ENCODE measurements at places on chromosomes 5 and 9.

DNA sequence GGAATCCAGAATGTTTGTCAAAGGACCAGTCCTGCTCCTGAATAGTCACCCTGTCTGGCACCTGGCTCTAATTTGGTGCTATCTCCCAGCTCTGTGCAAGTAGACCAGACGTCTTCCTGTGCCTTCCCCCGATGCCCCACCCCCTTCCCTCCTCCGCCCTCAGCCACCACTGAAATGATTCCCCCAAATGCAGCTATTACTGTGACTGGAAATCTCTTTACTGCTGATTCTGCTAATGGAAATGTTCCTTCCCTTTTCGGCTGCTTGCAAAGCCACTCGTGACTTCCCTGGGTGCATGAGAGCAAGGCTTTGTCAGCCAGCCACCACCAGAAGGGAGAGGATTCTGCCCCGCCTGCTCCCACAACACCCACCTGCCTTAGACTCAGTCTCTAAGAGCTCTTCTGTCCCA, 11.4 kb downstream of the ASTN2 start:
- no peak for DNase-seq

DNA sequence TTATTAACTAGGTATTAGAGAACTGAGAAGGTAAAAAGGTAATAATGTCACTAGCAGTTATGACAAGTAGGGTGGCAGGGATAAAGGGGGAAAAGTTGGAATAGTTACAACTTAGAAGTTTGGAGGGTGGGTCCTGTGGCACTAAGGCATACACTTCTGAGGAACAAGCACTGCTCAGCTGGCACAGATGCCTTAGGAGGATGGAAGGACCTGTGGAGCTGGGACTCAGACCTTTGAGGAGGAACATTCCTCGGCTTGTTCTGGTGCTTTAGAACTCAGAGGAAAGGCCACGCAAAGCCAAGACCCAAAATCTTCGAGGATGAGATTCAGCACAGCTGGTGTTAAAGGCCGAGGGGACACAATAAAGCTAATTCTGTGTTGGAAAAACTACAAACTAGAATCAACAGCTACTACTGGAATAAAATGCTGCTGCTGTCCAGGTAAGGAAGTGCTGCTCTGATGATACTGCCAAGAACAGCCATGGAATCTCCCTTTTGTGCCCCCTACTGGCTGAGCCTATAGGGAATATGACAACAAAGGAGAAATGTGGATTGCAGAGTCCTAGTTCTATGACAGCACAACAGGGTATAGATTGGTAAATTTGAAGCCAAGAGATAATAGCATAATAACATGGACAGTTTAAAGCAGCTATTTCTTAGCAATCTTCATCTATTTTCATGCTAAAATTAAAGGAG, 126.7 kb downstream of the SLC25A46 start:
- DNase-seq: peak; percentile 26

- no peak for DNase-seq
These were observed 8.3 kb upstream of the SHROOM1 start for GRCh38 chr5:132838516-132839282.

DNA sequence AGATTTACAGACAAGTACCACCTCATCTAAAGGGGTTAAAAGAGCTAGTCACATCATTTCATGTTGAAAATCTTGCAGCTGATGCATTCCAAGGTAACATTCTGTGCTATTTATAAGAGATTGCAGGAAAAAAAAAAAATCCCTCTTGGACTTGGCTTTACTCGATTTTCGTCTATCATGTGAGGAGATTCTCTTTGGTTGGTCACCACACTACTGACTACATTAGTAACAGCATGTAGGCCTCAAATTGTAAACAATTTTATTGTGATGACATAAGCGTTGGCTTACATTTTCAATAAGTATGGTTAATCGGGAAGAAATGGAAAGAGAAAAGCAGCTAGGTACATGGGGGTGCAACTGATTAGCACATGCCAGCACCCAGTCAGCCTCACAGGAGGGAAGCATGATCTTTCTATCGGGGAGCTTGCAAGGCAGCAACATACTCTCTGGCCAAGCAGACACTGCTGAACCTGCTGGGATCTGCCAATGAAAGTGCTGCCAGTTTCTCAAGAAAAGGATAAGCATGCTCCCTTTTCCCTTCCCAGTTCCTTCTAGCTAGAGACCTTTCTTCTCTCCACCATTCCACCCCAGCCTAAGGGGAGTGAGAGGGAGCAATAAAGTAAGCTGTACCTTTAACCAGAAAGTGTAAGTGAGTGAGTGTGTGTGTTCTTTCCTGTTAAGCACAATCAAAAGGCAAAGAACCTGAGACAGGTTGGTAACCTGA, 7.5 kb downstream of the NREP start:
- DNase-seq: no peak

GRCh38 chr5:146336197-146336596, 2.4 kb upstream of the POU4F3 start:
- no peak for DNase-seq

GRCh38 chr9:2128141-2128540, 113.0 kb downstream of the SMARCA2 start:
- no peak for DNase-seq

DNA sequence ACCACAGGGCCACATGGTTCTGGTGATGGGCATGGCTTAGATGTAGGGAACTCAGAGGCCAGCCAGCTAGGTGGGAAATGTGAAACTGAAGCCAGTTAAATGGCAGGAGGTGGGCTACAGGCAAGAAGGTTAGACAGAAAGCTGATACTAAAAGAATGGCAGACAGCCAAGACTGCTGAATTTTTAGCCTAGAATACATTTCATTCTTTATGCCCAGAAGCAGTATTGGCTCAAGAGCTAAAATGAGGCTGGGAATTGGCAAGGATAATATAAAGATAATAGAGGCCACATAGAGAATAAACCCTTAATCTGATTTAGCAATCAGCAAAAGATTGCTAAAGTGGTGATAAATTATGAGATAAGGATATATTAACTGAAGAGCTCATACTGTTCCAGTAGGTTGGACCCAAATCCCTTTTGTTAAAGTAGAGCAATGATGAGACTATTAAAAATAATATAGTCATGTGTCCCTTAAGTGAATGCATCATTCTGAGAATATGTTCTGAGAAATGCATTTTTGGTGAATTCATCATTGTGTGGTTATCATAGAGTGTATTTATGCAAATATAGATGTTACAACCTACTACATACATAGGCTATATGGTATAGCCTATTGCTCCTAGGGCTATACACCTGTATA, 234.3 kb downstream of the CHSY3 start:
- no peak for DNase-seq

- DNase-seq: no peak
These were observed 11.1 kb upstream of the NKX2-5 start for GRCh38 chr5:173246135-173246495.

GRCh38 chr9:114434878-114435311, 47.1 kb upstream of the AKNA start:
- no peak for DNase-seq

GRCh38 chr5:148343603-148344487, 8.5 kb downstream of the SPINK9 start:
- peak; percentile 69 for DNase-seq

DNA sequence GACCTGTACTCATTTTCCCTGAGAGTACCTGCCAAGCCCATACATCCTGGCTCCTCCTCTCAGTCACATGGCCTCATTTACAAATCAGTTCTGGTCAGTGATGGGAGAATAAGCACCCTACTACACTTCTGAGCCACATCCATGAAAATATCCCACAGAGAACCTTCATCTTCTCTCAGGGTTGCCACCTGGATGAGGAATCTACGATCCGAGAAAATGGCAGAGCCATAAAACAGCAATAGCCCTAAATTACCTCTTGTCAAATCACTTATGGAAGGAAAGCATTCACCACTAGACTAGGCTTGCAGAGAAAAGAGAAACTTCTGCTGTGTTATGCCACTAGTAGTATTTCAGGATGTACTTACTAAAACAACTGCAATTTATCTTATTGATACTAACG, 324.8 kb downstream of the BNC2 start:
- DNase-seq: no peak

- DNase-seq: no peak
These were observed 335.4 kb downstream of the MAN2A1 start for GRCh38 chr5:110025160-110025559.

- no peak for DNase-seq
These were observed 414.0 kb downstream of the ELAVL2 start for GRCh38 chr9:23412046-23412445.

GRCh38 chr5:143431789-143432188, 28.3 kb upstream of the NR3C1 start:
- DNase-seq: no peak

- no peak for DNase-seq
These were observed 9.0 kb upstream of the PHF19 start for GRCh38 chr9:120885958-120886357.

DNA sequence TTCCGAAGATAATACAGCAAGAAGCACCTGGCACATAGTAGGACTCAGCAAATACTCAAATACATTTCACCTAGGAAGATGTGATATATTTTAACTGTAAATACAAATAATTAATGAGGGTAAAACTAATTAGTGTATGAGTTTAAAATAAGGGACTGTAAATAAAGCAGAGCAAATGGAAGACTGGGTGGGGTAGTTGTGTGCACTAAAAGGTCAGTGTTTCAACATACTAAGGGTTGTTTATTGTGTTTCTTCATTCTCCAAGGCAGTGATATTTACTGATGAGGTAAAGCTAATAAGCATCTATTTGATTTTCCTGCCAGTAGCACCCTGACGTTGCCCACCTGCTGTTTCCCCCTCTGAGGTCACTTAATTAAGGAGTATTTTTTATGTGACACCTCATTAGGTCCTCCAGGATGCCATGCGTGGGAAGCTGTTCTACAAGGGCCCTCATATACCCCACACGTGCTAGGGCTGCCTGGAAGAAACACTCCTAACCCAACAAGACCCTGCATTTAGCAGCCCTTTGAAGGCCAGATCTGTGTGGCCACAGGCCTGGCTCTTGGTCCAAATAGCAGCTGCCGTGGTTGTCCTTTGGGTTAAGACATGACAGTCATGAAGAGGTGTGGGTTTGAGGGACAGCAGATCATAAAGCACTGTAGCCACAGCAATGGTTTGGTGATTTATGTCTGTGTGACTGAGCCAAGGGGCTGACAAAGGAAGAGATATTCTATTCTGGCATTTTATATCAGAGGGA, 97.5 kb upstream of the RPS23 start:
- DNase-seq: no peak

- no peak for DNase-seq
These were observed 22.5 kb downstream of the FOXD1 start for GRCh38 chr5:73426034-73426433.

DNA sequence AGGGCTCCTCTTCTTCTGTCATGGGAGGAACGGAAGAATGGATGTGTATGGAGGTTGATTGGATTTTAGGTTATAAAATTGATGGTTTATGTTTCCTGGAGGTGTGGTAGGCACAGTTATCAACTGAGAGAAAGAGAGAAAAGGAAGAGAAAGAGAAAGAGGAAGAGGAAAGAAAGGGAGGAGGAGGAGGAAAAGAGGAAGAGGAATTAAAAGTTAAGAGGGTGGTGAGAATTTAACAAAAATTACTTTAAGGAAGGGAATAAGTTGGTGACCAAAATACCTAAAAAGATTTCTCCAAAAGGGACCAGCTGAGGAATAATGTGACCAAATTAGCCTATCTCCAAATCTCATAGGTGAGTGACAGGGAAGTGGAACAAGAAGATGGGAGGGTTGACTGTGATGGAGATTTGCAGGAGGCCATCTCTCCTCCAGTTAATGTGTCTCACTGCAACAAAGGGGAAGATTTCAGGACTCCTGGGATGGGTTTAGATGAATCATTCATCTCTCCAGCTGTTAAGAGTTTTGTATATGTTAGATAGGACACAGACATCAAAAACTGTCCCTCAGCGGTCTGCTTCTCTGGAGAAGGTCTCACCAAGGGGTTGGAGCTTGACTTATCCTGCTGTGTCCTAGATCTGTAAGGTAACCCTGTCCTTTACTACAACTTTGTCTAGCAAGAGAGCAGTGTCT, 76.0 kb upstream of the TMC1 start:
- DNase-seq: no peak

DNA sequence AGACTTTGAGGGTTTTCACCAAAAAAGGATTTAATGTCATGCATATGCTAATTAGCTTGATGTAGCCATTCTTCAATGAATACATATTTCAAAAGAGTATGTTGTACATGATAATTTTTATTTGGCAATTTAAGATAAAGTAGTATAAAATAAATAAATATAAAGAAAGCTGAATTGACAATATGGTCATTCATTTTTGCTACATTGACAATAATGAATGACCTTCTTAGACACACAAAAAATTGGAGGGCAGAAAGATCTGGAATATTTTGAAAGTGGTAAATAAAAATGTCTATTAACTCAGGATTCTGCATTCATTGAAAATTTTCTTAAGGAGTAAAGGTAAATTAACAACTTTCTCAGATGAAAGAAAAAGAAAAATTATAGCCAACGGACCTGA, 324.8 kb upstream of the FTMT start:
- DNase-seq: no peak

- DNase-seq: no peak
These were observed 47.7 kb upstream of the GLRX start for GRCh38 chr5:95870105-95870672.

DNA sequence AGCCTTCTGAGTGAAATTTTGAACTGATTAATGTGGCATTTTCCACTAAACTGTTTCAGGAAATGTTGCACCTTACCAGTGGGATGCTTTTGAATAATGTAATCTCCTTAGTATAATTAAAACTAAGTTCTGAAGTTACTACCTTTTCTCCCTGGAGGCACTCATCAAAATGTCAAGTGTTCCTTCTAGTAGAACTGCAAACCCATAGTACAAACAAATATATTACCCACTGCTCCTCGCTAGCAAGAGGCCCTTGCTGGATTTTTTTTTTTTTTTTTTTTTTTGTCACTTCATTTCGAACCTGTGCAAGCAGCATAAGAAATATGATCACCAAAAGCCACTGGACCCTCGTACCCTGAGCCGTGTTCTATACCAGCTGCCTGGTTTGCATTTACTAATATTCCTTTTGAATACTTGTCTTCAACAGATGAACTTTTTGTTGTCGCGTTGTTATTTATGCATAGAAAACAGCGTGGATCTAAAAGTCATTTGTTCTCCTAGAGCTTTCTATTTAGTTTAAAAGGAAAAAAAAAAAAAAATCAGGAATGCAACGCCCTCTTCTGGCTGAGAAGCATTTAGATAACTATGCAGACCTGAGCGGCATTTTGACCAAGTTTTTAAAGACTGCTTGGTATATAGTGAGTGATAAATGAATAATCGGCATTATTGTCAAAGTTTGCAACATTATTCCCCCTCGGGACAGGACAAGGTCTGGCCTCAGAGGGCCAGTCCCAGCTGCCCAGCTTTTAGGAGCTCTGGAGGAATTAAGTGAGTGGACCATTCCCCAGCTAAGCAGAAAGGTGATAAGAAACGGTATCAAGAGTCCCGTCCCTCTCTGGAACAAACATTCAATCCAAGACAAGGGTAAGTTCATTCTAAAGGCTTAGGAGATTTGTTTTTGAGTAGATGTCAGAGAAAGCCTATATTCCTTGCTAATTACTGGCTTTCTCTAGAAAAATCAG, 162.5 kb upstream of the KIF2A start:
- DNase-seq: peak; percentile 5

All from erythroblast (primary cell).